ENCODE measurements at places on chromosomes 11 and 22.

DNA sequence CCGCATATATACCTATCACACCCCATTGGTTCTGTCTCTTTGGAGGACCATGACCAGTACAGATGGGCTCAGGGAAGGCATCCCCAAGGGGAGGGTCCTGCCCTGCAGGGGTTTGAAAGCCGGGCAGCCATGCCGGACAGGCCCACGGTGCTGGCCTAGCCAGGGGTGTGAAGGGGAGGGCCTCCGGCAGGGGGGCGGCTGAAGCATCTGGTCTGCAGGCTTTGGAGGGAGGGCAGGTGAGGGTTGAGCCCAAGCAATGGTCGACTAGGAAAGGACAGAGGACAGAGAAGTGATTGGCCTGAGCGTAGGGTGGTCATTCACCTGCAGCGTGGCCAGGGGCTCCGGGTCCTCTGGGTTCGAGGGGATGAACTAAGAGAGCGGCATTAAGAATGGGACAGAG is 11.2 kb upstream of the CTSD start:
- DNase-seq = no peak

DNA sequence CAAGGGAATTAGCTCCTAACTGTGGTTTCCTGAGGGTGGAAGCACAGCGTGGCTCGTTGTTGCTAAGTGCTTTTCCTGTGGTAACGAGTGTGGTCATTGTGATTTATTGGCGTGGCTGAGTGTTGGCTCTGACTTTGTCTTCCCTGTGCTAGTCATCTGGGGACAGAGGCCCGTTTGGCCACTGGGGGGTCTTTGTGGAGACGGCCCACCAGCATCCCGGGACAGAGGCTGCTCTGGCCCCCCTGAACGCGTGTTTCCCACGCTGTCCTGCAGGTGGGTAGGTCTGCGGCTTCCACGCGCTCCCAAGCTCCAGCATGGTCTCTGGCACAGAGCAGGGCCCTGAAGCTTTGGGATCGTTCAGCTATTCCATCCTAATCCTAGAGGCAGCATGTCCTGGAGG is 1040.0 kb downstream of the TBC1D22A start:
- DNase-seq = no peak

DNA sequence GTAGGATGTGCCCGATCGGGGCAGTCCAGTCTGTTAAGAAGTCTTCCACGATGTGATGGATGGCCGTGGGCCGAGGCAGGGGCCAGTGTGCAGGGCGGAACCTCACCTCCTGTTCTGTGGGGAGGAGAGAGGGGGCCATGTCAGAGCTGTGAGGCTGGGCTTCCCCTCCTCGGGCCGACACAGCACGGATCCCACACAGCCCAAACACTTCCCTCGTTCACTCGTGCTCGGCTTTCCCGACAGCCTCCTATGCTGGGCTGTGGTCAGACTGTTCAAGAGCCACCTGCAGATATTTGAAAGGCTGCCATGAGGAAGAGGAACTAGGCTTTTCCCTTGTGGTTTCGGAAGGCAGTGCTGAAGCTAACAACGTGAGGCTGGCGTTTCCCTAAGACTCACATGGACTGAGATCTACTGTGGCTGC is 12.3 kb upstream of the TXN2 start:
- peak; percentile 84 for DNase-seq

GRCh38 chr11:100353083-100353482 is 334.0 kb upstream of the ARHGAP42 start:
- DNase-seq = no peak

DNA sequence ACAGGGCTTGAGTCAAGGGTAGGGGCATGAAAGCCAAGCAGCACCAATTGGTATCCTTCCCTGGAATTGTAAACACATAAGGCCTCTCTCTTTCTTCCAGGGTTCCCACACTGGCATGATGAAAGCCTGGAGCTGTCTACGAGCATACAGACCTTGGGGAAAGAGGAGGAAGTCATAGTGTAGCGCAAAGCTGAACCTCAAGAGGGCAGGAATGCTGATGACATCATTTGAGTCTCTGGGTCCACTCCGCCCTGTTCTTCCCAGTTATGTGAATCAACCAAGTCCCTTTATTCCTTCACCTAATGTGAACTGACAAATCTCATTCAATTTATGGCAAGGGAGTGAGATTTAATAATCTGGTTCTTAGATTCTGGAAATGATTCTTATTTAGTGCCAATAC is 266.4 kb upstream of the NCAM1 start:
- no peak for DNase-seq
